CD4-positive, alpha-beta T cell treated with Interleukin-10 for 1 hour (primary cell): ENCODE measurements at places on chromosomes 11 and 22.

DNA sequence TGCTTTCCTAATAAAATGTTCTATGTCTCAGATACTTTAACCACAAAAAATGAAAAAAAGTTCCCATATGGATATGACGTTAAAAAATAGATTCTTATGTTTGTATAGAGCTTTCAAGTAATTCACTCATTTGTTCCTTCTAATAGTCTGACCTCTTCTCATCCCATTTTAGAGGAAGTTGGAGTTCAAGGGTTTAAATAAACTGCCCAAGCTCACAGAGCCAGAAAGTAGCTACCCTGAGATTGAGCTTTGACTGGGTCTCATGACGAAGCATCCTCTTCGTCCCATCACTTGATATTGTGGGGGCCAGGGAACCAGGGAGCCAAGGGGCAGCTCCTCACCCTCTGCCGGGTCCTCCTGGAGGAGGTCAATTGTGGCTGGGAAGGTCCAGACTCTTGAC is 116.3 kb downstream of the CCDC81 start:
- DNase-seq: no peak

DNA sequence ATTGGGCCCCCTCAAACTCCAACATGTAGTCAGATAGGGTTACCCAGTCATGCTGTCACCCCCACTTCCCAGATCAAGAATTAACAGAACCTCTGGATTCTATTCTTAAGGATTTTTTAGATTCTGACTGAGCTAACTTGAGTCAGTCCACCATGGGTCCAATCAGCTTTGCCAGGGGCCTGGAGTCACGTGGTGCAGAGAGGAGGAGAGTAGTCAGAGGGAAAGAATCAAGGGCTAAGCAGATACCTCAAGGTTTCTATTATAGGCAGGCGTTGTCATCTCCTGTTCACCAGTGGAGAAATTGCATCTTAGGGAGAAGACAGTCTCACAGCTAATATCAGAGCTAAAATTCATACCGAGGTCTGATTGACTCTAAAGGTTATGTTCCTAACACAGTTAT is 28.2 kb downstream of the FZD4 start:
- DNase-seq: no peak

GRCh38 chr22:25848954-25849353 is 107.0 kb downstream of the MYO18B start:
- DNase-seq: no peak

GRCh38 chr11:2289859-2290258 is 11.9 kb downstream of the C11orf21 start:
- DNase-seq: no peak

DNA sequence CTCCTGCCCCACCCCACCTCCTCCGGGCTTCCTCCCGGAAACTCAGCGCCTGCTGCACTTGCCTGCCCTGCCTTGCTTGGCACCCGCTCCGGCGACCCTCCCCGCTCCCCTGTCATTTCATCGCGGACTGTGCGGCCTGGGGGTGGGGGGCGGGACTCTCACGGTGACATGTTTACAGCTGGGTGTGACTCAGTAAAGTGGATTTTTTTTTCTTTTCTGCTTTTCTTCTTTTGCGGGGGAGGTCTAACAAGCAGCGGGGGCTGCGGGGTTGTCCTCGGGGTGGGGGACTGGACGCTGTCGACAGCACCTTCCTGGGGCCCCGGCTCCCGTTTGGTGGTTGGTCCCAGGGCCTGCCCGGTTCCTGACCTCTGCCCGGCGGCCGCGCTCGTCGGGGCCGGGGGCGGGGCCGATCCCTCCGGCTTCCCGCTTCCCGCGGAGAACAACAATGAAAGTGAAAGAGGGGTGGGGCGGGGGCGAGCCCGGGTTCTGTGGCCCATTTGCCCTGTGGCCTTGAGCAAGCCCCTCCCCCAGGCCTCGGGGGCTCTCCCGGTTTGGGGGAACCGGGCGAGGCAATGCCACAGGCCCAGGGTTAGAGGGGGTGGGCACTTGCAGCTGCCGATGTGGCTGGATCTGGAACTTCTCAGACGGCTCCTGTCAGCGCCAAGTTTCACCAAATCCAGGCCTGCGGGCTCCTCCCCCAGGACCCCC is 975 bp upstream of the MDK start:
- DNase-seq: peak; percentile 61

- DNase-seq: no peak
Measured at GRCh38 chr11:129131316-129131715, 60.8 kb downstream of the ARHGAP32 start.

GRCh38 chr22:42408810-42409529 is 23.2 kb downstream of the NFAM1 start:
- DNase-seq: no peak

DNA sequence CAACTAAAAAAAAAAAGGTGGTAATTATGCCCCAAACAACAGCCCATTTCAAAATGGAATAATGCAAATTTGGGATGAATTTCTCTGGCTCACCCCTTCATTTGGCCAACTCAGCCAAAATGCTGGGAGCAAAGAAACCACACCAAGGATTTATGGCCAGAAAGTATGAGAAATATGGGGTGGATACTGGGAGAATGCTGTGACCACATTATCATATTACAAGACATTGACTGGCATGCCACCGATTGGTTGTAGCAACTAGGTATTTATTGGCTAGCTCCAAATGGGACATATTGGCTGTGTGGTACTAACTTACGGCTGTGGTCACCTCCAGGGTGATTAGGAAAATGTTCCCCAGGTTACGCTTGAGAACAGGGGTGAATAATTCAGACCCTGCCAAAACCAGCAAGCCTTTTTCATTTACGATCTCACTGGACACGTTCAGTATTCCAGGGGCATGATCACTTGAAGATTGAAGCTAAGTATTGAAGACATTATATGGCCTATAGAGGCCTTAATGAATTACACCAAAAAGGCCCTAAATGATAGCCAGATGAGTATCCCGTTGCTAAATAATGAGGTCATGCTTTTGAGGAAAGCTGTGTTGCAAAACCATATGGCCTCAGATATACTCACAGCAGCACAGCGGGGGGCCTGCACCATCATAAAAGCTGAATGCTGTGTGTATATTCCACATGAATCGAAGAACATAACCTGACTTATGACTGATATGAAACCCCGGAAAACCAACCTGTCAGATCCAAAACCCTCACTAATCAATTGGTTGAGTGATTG is 3.8 kb upstream of the FDX1 start:
- DNase-seq: no peak

- DNase-seq: no peak
Measured at GRCh38 chr11:44957776-44958564, 7.3 kb upstream of the TP53I11 start.

DNA sequence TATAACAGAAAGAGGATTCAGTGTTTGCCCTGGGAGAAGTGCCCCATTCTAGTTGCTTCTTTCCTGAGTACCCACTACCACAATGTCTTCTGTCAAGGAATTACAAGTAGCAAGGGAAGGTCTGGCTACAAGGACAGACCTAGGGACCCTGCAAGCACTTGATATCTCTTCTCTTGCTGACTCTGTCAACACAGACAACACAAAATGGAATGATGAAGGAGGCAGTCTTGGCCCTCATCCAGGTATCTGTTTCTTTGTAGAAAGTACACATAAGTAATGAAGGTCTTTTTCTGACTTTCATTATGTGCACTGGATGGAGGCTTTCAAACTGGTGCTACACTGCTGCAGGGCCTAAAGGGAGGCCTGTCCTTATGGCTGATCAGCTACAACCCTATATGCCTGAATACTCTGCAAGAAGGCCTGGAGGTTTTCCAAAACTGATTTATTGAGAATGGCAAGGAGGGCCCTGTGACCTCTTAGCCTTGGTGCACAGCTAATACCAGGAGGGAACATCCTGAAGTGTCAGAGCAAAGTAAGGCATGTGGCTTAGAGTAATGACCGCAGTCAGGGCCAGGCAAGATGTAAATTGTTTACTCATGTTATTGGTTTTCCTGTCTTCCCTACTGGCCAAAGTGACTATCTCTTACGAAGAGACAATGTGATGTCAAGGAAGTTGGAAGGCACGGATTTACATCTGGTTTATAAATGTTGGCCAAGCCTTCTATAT is 31.2 kb downstream of the GAB2 start:
- no peak for DNase-seq

DNA sequence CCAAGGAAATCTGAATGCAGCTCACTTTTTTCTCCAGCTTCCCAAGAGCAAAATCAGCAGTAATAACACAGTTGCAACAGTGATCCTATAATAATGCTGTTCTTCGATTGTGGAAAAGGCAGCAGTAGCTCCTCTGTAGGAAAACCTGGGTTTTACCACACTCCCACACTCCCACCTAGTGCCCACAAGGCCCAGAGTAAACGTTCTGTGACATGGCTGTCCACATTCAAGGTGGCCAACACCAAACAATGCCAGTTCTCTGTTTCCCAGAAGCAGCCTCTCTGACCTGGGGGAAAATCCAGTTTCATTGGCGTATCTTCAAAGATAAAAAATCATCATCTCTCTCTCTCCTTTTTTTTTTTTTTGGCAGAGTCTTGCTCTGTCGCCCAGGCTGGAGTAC is 40.2 kb downstream of the WT1 start:
- DNase-seq: no peak

DNA sequence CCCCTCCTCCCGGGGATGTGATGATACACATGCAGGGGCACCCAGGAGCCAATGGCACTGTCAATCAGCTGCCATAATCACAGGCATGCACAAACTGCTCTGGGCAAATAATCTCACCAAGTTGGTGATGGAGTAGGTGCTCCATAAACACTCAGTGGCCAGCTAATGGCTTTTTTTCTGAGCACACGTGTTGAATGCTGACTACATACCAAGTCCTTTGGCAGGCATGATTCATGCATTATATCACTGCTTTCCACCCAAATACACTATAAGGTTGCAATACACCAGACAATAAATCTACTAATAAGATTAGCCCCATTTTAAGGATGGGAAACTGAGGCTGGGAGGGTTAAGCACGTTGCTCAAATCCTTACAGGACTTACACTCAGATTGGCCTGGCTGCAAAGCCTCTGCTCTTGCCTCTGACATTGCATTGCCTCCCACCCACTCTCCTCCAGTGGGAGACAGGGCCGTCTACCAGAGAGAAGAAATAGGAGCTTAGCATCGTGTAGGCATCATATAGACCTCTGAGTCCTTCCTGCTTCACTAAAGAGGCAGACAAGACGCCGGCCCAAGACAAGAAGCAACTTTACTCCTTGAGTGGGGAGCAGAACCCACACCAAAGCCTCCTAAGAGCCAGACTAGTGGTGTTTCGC is 32.7 kb upstream of the ACCSL start:
- DNase-seq: no peak

GRCh38 chr11:130269326-130269943 is 45.3 kb downstream of the ZBTB44 start:
- no peak for DNase-seq

- no peak for DNase-seq
Measured at GRCh38 chr22:32900886-32901635, 99.6 kb downstream of the TIMP3 start.

- DNase-seq: no peak
Measured at GRCh38 chr11:67594480-67594879, 10.9 kb downstream of the GSTP1 start.

- DNase-seq: no peak
Measured at GRCh38 chr22:20021196-20022181, 579 bp downstream of the TANGO2 start.

- DNase-seq: no peak
Measured at GRCh38 chr22:36417281-36417686, 29.5 kb upstream of the MYH9 start.

- DNase-seq: no peak
Measured at GRCh38 chr22:37406441-37407235, 20.6 kb downstream of the ELFN2 start.

GRCh38 chr22:42780070-42780540 is 59.4 kb upstream of the A4GALT start:
- peak; percentile 73 for DNase-seq

DNA sequence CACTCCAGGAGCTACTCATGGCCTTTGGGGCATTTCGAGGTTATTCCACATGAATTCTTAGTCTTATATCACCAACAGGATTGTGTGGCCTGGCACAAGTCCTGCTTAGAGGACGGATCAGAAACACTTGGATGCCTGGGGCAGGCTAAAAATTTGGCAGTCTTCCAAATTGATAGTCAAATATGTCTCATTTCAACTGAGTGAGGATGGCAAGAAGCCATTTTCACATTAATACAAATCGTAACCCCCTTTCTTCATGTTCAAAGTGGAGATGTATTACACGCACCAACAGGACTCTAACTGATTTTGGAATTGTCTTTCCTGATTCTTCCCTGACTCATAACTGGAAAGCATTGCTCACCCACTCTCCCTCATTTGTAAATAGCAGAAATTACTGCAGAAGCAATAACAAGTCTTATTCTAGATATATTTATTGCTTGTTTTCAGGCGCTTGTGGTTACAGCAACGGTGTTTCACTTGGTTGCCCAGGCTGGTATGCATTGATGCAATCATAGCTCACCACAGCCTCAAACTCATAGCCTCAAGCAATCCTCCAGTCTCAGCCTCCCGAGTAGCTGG is 10.3 kb upstream of the CCDC86 start:
- no peak for DNase-seq

GRCh38 chr22:17639247-17639741 is 737 bp downstream of the BCL2L13 start:
- peak; percentile 44 for DNase-seq

- no peak for DNase-seq
Measured at GRCh38 chr11:77212314-77213007, 84.4 kb downstream of the MYO7A start.

DNA sequence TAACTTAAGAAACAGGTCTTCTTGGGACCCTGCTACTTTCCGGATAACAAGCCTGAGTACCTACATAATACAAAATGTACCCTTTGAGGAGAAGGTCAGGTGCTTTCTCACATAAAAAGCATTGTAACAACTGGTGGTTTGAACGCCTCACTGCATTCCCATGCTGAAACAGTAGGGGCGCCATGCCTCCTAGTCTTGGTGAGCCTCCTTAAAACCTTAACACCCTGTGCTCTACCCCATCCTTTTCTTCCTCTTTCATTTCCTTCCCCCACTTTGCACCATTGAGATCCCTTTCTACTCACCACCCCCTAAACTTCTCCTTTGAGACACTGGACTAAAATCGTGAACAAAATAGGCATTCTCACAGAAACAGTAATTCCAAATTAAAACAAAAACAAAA is 729.3 kb downstream of the NTM start:
- no peak for DNase-seq

- no peak for DNase-seq
Measured at GRCh38 chr11:87739766-87740165, 435.5 kb downstream of the RAB38 start.

GRCh38 chr11:8765294-8765693 is 82.7 kb downstream of the RPL27A start:
- DNase-seq: no peak

- peak; percentile 76 for DNase-seq
Measured at GRCh38 chr11:66080055-66080817, 10.2 kb downstream of the PACS1 start.

DNA sequence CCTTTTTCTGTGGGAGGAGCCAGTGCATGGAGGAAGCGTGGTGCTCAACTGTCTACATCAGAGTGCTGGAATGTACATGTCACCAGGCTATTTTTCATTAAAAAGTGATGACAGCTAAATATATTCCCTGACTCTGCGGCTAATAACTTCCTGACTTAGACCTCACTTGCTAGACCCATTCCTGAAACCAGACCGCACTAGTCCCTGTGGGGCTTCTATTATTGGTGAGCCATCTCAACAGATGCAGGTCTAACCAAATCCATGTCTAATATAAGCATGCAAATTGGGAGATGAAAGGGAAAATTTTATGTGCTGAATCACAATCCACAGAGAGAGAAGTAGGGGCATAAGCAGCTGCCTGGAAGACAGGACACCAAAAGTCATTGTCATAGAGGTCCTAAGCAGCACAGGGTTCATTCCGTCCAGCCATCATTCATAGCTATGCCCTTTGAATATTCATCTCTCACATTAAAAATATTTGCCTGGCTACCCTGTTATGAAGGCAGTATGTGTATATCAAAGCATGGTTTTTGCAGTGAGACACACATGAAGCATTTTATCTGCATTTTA is 110.9 kb upstream of the BLID start:
- no peak for DNase-seq

- peak; percentile 91 for DNase-seq
Measured at GRCh38 chr11:14578541-14578956, 58.4 kb upstream of the PSMA1 start.
